ENCODE measurements at places on chromosomes 3 and 15.

GRCh38 chr15:35330916-35331315 lies 215.0 kb downstream of the DPH6 start:
- no peak for DNase-seq

GRCh38 chr15:46304321-46304720 lies 669.5 kb downstream of the SQOR start:
- no peak for DNase-seq

DNA sequence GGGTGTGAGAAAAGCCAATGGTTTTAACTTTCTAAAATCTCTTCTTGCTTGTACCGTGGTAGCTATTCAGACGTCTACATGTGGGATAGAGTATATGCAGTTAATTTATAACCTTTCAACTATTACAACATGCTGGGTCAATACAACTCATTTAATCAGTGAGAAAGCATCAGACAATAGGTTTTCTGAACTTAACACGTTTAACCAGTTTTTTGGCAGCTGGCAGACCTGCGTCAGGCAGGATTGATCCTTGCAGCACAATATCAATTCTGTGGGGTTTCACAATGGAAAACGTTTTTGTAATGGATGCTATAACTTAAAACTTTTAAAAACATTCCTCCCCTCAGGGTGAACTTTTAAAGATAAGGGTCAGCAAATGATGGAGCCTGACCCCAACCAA lies 6.5 kb downstream of the GNB5 start:
- DNase-seq, result no peak

DNA sequence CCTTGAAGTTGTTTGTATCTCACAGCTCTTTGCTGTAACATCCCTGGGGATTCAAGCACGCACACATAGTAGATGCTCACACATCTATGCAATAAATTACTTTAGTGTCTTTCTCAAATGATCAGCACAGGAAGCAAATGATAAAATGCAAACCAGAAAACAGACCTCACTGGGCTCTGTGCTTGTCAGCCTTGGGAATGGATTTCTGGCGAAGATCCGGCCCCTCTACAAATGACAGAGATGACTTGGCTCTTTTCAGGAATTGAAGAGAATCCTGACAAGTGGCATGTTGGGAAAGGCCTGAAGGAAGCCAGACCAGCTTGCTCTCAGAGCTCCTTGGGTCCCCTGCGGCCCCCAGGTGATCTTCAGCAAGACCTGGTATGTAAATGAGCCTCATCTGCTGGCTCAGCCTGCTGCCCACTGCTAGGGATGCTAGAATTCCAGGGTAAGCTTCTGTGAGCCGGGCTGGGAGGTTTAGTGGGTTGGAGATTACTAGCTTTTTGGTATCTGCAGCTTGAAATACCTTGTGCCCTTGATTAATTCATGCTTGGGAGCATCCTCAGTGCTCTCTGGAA lies 54.1 kb downstream of the LPP start:
- DNase-seq, result no peak

DNA sequence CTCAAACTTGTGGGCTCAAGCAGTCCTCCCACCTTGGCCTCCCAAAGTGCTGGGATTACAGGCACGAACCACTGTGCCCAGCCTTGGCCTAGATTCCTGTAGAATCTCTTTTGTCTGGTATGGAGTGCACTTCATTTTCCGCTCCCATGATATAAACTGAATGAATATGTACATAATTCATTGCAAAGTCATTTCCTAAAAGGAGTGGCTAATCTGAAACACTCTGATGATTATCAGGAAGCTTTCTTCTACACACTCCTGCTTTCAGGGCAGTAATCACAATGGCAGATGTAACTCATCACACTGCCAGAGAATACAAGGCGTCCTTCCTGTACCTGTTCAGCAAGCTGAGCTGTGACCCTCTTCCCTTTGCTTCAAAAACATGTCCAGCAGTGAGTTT lies 28.6 kb downstream of the RLBP1 start:
- DNase-seq, result no peak

DNA sequence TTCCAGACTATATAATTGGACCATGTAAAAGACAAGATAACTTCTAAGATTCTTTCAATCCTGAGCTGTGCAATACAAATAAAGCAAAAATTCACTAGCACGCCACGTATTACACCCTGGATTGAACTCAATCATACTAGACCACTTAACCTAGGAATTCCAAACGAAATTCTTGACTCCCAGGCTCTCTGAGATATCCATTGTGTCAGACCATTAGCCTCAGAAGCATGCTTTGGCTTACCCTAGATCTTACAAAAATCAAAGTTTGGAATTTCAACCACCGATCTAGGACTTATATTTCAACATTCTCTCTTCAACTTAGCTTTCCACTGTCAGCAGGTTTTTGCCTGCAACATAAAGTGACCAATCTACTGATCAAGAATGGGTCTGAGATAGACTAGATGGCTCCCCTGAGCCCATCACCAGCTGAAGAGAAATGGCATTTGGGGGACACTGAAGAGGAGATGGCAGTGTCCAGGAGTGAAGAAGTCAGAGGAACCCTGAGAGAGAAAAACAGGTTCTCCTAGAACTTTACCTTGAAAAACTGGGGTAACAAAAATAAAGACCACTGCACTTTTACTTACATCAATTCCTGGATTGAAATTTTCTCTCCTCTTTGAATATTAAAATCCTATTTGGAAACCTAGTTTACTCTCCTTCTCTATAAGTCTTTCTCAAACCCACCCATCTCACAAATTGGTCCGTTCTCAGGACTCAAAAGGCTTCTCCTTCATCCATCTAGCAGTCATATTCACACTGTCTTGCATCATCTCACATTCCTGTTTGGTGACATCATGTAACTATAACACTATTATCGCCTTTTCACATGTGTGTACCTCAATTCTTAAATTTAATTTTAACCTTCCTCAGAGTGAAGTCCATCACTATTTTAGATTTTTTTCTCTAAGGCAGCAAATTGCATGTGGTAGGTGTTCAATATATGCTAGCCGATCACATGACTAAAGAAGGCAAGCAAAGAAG lies 18.5 kb downstream of the CPNE4 start:
- DNase-seq, result no peak

DNA sequence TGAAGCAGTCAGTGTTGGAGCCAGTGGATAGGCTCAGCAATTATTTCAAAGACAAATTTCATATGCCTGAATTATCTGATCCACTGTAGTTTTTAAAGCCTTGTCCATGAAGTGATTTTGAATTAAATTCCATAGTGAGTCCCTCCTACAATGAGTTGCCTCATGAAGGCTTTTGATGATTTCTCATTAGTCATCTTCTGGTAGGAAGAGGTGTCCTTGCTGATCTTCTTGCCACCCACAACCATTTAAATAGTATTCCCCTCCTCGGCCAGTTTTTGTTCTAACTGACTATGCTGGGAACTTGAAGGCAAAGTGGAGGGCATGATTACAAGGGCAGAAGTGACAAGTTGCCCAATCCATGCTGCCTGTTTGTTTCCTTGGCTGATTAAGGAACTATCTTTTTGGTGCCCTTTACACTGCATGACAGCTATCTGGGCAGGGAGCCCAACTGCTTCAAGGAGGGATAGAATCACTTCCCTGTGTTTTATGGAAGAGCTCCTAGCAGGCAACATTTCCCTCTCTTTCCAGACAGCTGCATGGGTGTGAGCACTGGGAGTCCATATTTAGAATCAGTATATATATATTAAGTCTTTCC lies 617.5 kb downstream of the ZPLD1 start:
- no peak for DNase-seq

DNA sequence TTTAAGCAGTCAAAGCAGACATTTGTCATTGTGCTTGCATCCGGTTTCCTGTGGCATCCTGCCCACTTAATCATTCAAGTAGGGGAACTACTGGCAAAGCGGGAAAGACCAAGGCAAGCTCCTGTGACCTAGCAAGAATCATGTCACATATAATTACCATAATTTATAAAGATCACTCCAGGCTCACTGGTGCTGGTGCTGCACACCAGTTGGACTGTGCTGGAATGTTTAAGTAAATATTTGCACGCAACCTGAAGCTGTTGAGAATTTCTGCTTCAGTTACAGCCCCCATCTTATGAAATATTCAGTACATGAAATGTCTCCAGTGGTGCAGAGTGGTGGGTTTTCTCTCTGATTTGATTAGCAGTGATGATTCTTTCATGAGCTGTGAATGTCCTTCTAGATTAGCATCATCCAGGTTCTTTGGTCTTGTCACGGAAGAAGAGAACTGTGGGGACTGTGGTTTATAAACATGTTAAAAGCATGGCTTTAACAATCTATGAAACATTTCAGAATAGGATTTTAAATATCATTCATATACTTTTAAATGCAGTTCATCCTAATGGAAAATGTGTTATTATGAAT lies 621.3 kb upstream of the EPHA6 start:
- DNase-seq, result no peak

GRCh38 chr3:170222647-170223541 lies 670 bp downstream of the PRKCI start:
- DNase-seq, result no peak

GRCh38 chr3:146896711-146897110 lies 291.6 kb upstream of the PLSCR5 start:
- no peak for DNase-seq

- no peak for DNase-seq
Observed at GRCh38 chr3:8166014-8166413, 335.6 kb upstream of the LMCD1 start.

GRCh38 chr15:64515196-64515595 lies 54.8 kb downstream of the ZNF609 start:
- DNase-seq, result no peak

DNA sequence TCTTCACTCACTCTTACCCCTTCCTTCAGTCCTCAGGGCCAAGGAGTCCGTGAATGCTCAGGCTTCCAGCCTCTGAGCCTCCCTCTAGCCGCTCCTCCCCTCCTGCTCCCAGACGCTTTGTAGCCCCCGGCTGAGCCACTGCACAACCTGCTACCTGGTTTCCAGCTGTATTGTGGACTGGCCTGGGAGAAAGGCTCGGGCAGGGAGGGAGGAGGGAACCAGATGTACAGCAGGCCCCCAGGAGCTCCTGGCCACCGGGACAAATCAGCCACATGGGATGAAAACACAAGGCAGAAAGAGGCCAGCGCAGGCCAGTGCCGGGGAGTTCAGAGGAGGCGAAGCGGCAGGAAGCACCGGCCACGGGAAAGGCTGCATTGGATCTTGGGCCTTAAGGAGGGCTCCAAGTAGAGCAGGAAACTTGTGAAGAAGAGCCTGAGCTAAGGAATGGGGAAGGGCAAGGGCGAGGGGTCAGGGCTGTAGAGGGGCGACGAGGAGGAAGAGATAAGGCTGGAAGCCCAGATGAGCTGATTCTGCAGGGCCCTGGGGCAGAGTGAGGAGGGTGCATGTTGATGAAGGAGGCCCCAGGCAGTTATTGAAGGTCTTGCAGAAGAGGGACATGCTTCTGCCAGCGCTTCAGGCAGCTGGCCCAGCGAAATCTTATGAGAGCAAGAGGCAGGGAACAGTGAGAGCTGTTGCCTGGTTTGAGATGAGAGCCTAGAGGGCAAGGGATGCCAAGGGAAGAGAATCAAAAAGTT lies 14.3 kb downstream of the CPN2 start:
- no peak for DNase-seq

DNA sequence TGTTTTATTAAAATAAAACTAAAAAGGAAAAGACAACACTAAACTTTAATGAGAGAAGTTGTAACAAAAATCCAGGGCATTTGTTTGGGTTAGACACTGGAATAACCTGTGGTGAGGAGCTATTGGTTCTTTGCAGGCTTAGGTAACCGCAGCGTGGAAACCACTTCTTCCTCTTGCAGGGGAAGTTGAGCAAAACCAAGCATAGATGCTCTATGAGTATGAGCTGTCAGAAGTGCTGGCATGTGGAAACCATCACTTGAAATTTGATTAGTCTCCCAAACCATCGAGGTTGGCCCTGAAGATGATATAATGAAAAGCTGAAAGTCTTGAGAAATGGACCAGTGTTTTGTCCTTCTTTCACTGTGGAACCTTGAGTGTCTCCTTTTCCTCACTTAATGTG lies 127.1 kb upstream of the RBMS3 start:
- DNase-seq, result no peak

- no peak for DNase-seq
Observed at GRCh38 chr15:30882849-30883433, 20.8 kb upstream of the FAN1 start.

DNA sequence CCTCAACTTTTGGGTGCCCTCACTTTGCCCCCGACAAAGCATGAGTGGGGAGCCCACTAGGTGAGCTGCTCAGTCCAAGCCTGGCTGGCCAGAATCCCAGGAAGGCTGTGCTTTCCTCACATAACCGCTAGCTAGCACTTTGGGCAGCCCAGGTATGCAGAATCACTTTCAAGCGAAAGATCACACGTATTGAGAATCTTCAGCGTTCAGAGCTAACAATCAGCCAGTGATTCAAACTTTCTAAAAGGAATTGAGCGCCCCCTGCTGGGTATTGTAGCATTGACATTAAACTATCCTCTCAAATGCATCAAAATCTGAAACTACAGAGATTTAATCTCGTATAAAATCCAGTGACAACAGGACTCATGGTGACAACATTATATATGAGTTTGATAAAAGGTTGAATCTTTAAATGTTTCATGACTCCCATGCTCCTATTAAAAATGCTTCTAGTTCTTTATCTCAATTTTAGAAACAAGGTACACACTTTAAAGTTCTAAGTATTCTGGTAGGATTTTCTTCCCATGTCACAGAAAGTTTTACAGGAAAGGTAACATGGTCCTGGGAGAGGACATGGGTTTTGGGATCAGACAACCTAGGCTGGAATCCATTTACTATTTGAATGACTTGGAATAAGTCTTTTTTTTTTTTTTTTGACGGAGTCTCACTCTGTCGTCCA lies 11.8 kb downstream of the ANAPC13 start:
- peak; percentile 66 for DNase-seq

- DNase-seq, result no peak
Observed at GRCh38 chr3:55297245-55297644, 189.9 kb downstream of the WNT5A start.

- peak; percentile 15 for DNase-seq
Observed at GRCh38 chr3:40546816-40547215, 22.1 kb downstream of the ZNF621 start.

GRCh38 chr3:105822171-105823123 lies 46.4 kb downstream of the CBLB start:
- DNase-seq, result no peak

DNA sequence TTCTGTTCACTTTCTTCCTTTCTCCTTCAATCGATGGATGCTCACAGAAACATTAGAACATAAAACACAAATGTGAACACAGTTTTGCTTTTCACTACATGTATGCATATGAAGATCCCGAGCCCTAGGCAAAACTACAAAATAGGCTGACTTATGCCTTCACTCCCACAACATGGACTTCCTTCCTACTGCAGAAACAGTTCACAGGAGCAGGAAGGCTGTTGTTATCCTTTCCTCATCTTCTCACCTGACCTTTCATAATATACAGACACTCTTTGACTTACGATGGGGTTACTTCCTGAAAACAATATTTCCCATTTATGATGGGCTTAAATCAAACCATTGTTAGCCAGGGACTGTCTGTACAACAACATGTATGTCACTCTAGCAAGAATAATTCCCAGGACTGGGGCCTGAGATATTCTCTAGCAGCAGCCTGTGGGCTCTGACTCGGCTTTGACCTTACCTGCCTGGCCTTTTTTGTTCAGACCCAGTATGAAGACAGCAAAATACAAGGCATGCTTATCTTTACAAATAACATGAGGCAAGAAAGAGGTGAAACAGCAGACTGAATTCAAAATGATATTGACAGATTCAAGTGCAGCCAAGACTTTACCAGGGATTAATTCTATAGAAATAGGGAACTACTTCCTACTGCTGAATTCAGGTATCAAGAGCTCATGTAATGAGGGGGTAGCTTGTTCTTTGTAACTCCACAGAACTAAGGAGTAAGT lies 51.8 kb upstream of the PLXND1 start:
- DNase-seq, result no peak

All from AG04450 (cell line).